ENCODE measurements at places on chromosomes 16 and 17. TPM values are rescaled to one million over a fixed set of nuclear protein-coding genes. Genes with fewer than 3 reads are reported as not detected.

DNA sequence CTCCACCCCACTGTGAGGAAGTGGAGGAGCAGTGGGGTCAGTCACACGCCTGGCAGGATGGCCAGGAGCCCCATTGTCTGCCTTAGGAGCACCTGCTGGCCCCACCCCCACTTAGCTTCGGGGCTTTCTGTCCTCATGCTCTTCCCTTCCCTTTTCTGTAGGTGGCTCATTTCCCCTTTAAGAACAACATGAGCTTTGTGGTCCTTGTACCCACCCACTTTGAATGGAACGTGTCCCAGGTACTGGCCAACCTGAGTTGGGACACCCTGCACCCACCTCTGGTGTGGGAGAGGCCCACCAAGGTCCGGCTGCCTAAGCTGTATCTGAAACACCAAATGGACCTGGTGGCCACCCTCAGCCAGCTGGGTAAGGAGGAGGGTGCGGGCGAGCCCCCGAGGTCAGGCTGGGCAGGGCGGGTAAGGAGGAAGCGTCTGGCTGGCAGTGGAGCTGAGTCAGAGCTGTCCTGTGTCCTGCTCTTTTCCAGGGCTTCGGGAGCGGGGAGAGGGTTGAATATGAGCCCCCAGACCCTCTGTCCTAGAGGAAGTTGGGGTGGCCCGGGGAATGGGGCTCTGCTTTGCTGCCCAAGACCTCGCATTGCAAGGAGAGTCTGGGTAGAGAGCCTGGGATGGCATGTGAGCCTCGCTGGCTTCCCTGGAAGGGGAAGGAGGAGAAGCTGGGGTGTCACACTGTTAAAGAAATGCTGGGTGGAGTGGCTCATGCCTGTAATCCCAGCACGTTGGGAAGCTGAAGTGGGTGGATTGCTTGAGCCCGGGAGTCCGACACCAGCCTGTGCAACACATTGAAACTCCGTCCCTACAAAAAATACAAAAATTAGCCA, 9.2 kb upstream of the SERPINF1 start:
- no peak for DNase-seq

CES5A gene
- total RNA-seq: not detected

KRT25 gene
- not detected for total RNA-seq

DNA sequence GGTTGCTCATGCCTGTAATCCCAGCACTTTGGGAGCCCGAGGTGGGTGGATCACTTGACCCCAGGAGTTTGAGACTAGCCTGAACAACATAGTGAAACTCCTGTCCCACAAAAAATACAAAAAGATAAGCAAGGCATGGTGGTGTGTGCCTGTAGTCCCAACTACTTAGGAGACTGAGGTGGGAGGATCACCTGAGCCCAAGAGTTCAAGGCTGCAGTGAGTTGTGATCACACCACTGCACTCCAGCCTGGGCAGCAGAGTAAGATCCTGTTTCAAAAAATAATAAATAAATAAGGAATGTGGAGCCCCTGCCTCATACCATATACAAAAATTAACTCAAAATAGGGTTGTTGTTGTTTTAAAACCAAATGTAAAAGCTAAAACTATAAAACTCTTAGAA, 26.2 kb upstream of the CORO1A start:
- DNase-seq: no peak

- DNase-seq: no peak
These were observed 45.8 kb upstream of the CDRT4 start for GRCh38 chr17:15513058-15513791.

SLC9A5 gene
- total RNA-seq: 2.3 TPM
